ENCODE measurements at places on chromosomes 7 and 10.

GRCh38 chr10:119415536-119416503, 126.7 kb downstream of the RGS10 start:
- no peak for DNase-seq

DNA sequence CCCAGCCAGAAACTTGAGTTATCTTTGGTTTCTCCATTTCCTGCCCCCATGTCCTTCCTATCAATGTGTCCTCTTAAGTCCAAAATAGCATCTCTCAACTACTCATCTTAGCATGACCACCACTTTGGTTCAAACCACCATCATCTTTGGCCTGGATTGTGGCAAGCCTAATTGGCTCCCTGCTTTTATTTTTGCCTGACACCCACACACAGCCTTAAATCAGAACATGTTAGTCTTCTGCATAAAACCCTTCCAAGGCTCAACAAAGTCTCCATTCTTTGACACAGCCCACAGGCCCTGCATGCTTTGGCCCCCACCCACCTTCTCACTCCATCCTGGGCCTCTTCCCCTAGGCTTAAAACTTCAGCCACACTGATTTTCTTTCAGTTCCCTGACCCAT, 2.0 kb upstream of the TSPAN14 start:
- no peak for DNase-seq

- no peak for DNase-seq
Measured at GRCh38 chr7:73567846-73568685, 10.3 kb downstream of the TBL2 start.

- no peak for DNase-seq
Measured at GRCh38 chr7:36264123-36264801, 111.2 kb downstream of the EEPD1 start.

- no peak for DNase-seq
Measured at GRCh38 chr10:36504758-36505157, 620.6 kb upstream of the ANKRD30A start.

DNA sequence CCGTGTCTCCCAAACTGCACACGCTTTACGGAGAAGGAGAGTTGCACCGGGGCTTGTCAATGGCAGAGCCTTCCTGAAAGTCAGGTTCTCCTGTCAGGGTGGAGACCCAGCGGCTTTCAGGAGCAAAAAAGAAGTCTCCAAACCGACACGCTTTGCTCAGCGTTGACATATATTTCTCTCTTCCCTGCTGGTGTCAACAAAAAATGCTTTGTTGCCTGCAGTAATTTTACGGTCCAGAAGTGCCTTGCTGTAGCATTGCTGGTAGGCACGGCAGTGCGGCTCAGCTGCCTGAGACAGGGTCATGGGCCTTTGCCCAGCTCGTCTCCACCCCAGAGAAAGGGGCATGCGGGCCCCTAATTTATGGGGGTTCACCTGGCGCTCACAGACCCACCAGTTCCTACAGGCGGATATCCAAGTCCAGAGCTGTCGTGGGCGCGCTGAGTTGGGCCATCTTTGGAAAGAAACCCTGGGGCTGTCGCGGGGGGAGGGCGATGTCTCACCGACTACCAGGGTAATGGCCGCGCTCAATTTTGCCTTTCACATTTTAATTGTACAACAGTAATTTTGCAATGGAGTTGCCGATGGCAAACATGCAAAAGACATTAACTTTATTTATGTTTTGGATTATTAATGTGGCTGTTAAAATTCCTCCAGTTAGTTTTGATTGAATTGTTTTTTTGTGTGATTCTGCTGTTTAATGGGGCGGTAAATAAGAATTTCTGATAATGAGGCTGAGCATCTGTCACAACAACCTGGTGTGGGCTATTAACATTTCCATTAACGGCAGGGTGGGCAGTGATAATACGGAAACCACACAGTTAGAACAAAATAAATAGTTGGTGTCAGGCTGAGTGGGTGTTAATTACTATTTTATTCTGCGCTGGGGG, 478.2 kb upstream of the FOXK1 start:
- no peak for DNase-seq

- DNase-seq: no peak
Measured at GRCh38 chr7:149662591-149663095, 110.7 kb downstream of the ZNF467 start.

DNA sequence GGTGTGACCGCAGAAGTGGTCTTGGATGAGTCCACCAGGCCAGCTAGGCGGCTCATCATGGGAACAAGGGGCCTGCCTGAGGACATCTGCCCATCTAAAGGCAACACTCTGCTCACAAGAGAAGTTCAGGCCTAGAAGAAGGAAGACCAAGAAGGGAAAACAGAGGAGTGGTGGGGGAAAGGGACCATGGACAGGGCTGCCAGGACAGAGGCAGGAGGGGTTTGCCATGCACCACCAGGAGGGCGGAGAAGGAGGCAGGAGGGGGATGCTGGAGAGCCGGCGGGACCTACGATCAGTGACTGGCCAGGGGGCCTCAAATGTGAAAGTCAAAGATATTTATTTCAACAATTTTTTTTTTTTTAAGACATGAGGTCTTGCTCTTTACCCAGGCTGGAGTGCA, 33.1 kb downstream of the GAD2 start:
- no peak for DNase-seq

DNA sequence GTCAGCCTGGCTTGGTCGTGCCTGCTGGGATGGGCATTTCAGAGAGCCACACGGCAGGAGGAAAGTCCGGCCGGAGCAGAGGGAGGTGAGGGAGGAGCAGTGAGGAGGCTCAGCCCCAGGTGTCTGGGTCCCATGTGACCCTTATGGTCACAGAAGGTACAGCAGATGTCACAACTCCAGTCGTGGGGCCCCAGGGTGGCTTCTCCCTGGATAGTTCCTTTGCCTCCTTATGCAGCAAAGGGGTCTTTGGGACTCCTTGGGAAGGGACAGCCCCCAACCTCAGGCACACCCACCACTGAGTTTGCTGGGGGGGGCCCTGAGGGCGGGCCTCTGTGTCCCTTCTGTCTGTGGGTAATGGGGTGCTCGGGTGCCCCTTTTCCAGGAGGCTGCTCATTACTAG, 19.6 kb upstream of the PRKAG2 start:
- DNase-seq: no peak

GRCh38 chr10:91022924-91023699, 102.2 kb upstream of the ANKRD1 start:
- DNase-seq: no peak

DNA sequence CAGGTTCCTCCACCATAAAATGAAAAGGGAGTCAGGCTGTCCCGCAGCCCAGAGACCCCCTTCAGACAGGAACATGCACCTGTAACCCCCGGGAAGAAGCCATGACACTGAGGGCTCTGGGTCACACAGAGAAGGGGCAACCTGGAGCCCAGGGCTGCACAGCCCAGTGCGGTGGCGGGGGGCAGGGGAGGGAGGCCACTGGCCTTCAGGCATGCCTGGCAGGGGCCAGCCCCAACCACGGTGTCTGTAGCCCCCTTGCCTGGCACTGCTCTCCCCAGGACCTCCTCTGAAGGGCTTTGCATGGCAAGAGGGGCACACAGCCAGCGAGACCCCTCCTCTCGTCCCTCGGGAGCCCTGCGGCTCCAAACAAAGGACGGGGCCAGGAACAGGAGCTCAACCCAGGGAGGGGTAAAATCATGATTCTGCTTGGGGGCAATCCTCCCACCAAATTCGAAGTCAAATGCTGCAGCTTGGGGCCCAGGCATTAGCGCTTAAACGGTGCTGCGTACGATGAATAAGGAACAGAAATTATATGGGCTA, 235.1 kb downstream of the MAD1L1 start:
- no peak for DNase-seq

- no peak for DNase-seq
Measured at GRCh38 chr10:119350502-119351097, 143.2 kb downstream of the GRK5 start.
